ENCODE measurements at places on chromosomes 11 and 22. TPM values are rescaled to one million over a fixed set of nuclear protein-coding genes. Genes with fewer than 3 reads are reported as not detected.

Gene FXYD6
- total RNA-seq = 141 TPM

Gene CDC42EP2
- 34.7 TPM for total RNA-seq

Gene CD3D
- 3.8 TPM for total RNA-seq

DNA sequence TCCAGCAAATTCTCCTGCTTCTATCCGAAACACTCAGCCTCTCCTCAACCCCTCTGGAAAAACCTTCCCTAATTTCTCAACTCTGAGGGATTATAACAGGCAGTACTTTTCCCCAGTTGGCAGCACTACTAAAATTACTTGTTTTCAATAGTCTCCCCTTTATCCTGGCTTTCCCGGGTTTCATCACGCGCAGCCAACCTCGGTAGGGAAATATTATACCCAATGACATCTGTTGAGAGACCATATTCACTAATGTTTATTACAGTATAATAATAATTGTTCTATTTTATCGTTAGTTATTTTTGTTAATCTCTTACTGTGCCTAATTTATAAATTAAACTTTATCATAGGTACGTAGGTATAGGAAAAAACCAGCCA, 330 bp upstream of the POLD3 start:
- no peak for DNase-seq

DNA sequence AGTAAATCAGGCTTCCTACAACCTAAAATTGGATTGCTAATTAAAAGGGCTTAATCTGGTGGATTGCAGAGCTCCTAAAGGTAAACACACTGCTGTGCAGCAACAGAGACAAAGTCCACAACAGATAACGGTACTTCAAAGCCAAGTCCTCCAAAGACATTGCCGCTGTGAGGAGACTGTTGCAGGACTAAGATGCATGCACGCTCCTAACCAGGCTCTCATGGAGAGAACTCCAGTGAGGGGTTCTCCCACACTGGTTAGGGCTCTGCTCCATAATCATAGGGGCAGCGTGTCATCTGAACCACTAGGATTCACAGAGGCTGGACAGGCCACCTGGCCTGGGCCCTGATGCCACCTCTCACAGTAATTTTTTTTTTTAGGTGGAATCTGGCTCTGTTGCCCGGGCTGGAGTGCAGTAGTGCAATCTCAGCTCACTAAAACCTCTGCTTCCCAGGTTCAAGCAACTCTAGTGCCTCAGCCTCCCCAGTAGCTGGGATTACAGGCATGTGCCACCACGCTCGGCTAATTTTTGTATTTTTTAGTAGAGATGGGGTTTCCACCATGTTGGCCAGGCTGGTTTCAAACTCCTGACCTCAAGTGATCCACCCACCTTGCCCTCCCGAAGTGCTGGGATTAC, 56.9 kb upstream of the ARFGAP3 start:
- no peak for DNase-seq

DNA sequence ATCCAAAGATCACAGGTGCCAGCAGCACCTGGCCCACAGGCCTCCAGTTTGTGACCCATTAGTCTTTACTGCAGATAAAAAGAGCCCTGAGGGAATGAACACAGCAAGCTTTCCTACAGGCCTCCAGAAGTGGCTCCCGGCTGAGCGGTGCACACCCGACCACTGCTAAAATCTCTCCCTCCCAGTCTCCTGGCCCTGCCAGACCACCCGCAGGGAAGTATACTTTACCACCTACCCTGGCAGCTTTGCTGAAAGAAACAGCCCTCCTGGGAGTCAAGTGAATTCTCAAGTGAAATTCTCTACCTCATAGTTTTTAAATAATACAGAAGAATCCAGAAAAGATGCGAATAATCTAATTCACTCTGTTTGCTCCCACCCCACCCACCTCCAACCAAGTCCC, 15.4 kb upstream of the MTNR1B start:
- DNase-seq = no peak

DNA sequence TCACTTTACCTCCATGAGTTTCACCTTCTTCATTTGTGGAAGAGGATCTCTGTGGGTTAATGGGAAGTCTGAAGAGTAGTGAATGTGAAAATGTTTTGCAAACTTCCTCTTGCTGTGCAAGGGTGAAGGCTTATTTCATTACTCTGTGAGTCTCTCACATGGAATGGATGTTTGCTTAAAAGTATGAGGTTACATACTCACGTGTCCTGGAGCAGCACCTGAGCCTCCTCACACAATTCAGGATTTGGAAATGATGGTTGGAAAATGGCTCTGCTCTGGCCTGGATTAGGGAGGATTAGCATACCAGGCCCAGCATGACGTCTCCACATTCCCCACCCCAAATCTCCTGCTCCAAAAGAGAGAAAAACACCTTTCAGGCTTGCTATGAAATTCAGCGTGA, 4.8 kb downstream of the GRAMD1B start:
- no peak for DNase-seq

- DNase-seq = no peak
Measured at GRCh38 chr11:6631361-6631890, 12.2 kb upstream of the TPP1 start.

GRCh38 chr22:42699976-42700352, 20.7 kb downstream of the A4GALT start:
- DNase-seq = no peak

GRCh38 chr22:49479566-49479965, 348.1 kb downstream of the BRD1 start:
- DNase-seq = no peak

GRCh38 chr11:46345131-46345597, 2.1 kb upstream of the DGKZ start:
- DNase-seq = no peak

DNA sequence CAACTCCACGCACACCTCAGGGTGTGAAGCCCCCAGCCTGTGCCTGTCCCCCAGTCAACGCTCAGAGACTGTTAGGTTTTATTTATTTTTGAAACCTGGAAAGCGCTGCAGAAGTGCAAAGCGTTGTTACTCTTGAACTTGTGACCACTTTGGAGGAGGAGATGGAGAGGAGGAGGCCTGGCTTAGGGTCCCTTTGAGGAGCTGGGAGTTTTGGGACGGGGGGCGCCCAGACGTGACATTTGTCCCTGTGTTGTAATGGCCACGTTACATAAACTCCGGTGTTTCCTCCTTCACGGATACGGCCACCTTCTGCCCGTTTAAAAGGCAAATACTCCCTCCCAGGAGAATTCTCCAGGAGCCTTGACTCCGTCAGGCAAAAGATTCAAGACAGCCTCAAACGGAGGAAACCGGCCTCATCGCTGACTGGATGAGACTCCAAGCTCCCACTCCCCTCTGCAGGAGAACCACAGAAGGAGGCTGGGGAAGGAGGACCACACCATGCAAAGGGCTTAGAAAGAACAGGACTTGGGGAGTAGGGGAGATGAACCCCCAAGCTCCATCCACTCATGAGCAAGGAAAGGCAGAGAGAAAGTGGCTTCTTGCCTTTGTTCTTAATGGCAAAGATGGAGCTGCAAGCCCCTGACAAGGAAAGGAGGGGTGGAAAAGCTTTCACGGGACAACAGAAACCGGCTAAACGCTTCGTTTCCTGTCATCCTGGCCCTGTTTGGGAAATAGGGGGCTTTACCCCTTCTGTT, 630 bp downstream of the PIK3IP1 start:
- no peak for DNase-seq

DNA sequence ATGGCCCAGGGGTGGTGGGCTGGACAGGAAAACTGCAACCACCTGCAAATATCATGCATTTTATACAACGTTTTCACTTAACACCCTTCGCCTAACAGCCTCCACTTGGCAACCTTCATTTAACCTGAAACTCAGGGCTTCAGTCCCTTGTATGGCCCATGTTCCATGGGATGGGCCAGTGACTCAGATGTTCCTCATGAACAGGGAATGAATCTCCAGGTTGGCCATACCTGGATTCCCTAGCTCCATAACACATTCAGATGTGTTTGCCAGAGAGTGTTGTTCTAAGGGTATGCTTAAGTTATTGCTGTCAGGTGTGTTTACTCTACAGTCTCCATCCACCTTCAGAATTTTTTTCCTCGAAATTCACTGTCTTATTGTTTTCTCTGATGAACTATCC, 316.9 kb downstream of the JRKL start:
- no peak for DNase-seq

- DNase-seq = no peak
Measured at GRCh38 chr11:10285148-10285802, 8.7 kb downstream of the SBF2 start.

DNA sequence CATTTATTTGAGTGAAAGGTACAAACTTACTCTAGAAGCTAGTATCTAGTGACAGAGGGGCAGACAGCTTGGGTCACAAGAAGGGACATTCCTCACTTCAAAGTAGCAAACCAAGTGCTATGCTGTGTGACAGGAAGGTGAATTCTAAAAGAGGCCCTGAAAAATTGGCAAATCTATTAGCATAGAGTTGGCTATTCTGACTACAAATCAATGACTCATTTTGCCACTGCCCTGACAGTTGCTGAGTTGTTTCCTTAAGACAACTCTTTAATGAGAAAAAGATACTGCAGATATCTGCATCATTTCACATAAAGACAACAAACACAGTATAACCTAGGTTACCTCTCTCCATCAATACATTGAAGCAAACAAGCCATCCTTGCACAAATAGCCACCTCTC, 524.0 kb upstream of the LRRC4C start:
- DNase-seq = no peak

- no peak for DNase-seq
Measured at GRCh38 chr22:44925465-44926123, 84.2 kb downstream of the PHF21B start.

DNA sequence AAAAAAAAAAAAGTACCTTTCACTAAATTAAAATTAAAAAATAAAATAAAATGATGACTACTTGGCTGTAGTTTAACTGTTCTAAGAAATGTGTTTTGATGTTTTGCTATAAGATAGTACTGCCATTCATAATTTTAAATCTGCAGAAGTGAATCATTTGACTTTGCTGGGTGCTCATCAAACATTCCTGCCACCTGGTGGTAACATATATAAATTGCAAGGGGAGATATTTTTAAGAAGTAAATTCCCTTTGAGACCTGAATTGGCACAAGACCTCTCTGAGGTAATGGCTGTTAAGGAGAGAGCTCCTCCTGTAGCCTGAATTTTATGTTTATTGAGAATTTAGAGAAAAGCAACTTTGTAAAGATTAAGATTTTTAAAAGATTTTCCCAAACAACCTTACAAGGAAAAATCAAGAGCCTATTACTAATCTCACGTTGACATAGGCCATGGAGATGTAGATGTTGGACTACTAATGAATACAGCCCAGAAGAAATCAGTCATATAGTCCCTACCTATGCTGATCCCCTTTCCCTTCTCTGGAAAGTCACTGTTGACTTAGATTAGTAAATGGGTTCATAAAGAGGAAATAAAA, 11.9 kb upstream of the NARS2 start:
- no peak for DNase-seq

DNA sequence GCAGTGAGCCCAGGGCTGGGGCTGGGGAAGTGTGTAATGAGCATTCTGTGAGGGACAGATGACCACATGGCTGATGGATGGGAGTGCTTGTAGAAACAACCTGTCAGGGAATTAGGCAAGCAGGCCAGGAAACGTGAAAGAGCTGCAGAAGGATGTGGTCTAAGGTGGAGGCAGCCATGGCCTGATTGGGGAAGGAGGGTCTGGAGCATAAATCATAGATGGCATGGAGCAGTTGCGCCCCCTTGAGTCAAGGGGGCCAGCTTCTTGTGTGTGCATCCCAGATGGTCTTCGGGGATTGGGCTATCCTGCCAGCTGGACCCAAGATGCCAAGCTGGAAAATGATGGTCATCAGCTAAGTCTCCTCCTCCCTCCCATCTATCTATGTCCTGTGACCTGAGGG, 119.4 kb upstream of the CLPB start:
- DNase-seq = no peak

GRCh38 chr11:121406291-121406690, 45.8 kb upstream of the SORL1 start:
- DNase-seq = no peak

DNA sequence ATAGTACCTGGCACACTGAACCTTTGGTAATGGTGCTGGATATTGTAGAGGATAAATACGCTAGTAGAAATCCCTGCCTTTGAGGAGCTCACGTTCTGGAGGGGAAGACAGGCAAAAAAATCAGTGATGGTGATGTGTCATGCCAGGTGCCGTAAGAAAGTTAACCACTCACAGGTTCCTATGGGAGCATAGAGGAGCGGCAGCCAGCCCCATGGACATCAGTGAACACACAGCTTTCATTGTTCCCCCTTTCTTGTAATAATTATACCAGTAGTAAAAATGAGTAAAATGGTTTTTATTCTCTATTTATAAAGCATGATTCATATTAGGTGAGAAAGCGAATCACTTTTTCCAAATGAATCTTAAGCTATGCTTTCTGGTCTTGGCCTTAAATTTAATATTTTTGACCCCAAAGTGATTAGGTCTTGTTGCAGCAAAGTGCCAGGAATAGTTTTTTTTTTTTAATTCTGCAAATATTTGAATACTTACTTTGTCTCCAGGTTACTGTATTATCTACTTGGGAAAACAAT, 57.9 kb downstream of the UVRAG start:
- DNase-seq = no peak
